ENCODE measurements at places on chromosomes 6 and 20. TPM values are rescaled to one million over a fixed set of nuclear protein-coding genes. Genes with fewer than 3 reads are reported as not detected.

The SNPH gene
- 0.13 TPM for total RNA-seq

The CEP57L1 gene
- total RNA-seq: 6.5 TPM

The PSORS1C2 gene
- not detected for total RNA-seq

The IFT52 gene
- total RNA-seq: 25.5 TPM

The MKKS gene
- 4.2 TPM for total RNA-seq

The CCND3 gene
- total RNA-seq: 79.7 TPM

The MTCH1 gene
- 254 TPM for total RNA-seq

The CRISP3 gene
- total RNA-seq: not detected

The UNC5CL gene
- 1.1 TPM for total RNA-seq

The CCDC170 gene
- 0.05 TPM for total RNA-seq

The PPP1R3G gene
- total RNA-seq: 0.03 TPM

The CTAGE9 gene
- not detected for total RNA-seq

The PPP1R16B gene
- total RNA-seq: not detected

The PXDC1 gene
- total RNA-seq: 45.3 TPM

DNA sequence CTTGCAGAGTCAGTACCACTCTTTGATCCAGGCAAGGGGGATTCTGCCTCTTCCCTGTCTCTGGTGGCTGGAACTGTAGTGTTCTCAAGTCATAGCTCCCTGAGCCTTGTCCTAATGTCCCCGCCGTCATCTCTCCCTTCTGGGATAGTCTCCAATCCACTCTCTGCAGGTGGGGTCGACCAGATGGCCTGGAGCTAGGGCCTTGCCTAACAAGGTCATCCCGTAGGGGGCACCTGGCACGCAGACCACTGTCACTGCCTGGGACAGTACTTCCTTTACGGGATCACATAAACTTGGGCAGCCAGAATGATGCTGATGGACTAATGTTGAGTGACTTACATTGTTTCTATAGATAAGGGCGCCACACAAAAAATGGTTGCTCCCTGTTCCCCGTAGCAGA, 118.9 kb upstream of the SLC22A23 start:
- no peak for DNase-seq

- DNase-seq: no peak
These were observed 181.4 kb downstream of the GMPR start for GRCh38 chr6:16419636-16420336.

DNA sequence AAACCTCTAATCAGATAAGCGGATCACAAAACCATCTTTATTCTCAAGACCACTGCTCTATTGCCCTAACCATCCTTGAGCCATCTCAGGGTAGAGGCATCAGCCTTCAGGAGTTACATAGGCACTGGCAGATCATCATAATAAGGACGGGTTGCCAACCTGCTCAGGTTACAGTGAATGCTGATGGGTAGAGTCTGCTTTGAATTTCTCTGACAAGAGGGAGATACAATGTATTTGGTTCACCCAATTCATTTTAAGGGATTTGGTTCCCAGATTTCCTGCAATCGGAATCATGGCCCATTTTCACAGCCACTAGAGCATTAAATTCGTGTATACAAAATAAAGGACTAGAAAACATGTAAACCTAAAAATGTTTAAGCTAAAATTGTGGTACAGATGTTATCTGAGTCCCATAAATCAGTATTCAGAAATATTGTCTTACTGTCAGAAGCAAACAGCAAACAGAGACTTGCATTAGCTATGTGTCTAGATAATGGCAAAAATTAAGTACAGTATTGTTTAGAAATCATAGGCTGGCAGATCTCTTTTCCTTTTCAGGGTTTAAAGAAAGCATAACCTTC, 41.9 kb upstream of the TMEM170B start:
- no peak for DNase-seq

DNA sequence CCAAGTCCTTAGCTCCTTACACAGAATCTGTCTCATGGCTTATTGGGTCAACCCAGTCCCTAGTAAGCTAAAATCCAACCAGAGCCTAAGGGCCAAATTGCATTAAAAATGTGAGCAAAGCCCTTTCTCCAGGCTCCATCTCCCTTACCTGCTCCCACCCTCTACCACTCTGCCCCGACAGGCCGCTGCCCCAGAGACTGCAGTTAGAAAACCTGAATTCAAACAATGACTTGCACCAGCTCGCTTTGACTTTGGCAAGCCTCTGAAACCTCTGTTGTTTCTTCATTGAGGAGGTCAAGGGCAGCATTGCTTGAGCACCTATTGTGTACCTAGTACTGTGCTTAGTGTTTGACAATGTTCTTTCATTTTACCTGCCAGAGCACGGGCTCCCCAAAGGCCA, 188.1 kb upstream of the PMEPA1 start:
- DNase-seq: no peak

DNA sequence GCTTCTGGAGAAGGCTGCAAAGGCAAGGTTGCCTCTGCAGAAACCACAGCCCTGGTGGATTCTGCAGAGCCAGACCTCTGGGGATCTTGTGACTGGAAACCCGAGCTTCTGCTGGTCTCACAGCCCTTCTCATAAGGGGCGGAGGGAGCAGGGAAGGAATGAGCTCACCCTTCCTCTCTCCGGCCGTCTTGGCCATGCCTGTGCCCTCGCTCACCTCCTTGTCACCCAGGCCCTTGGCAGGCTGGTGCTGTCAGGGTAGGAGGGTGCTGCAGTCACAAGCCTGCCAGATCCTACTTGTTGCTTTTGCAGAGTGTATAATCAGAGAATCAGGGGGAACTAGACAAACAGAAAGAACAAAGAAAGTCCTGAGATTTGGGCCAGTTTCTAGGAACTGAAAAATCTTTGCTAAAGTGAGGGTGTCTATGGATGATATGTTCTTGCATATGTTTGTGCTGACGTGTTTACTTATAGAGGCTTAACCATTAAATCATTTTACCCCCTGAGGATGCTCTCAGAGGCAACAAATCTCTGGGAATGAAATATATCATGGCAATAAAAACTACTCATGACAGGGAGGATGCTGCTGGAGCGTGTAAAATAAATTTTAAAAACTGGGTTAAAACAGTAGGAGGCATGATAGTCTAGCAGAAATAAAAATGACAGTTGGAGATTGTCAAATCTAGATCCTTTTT, 244.9 kb upstream of the SOX4 start:
- no peak for DNase-seq

- no peak for DNase-seq
These were observed 101.1 kb downstream of the MAP3K7 start for GRCh38 chr6:90485635-90486277.

- no peak for DNase-seq
These were observed 35.2 kb upstream of the HLA-G start for GRCh38 chr6:29792123-29793035.

DNA sequence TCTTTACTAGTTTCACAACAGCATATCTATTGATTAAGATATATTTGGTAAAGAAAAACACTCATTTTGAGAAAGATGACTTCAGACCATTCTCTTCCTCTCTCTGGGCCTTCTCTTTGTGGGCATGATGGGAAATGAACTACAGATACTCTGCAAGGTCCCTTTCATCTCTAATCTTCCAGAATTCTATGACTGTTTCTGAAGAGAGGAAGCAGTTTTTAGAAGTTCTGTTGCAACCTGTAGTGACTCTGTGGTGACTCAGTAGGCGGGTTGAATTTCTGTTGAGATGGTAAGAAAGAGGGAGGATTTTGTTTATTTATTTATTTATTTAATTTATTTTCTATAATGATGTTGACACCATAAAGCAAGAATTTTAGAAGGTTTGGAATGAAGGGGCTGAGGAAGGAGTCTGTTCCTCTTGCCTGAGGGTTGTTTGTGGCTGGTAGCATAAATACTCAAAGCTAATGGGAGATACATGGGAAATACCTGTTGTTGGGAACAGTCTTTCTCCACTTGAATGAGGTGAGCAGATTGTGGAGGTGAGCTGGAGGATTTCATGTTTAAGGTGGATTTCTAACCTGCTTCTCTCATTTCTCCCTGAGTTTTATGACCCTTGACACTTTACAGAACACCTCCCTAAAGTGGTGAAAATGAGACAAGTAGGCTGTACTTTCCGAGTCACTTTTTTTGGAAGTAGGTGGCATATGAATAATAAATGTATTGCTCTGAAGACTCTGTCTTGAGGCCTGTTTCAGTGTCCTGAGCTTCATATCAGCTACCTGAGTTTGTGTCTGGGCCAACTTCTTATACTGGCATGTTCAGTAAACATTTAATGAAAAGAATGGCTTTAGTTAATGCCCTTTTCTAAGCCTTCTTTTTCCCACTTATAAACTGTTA, 15.0 kb downstream of the ACSS2 start:
- no peak for DNase-seq

GRCh38 chr6:10272591-10272990, 142.3 kb downstream of the TFAP2A start:
- no peak for DNase-seq

DNA sequence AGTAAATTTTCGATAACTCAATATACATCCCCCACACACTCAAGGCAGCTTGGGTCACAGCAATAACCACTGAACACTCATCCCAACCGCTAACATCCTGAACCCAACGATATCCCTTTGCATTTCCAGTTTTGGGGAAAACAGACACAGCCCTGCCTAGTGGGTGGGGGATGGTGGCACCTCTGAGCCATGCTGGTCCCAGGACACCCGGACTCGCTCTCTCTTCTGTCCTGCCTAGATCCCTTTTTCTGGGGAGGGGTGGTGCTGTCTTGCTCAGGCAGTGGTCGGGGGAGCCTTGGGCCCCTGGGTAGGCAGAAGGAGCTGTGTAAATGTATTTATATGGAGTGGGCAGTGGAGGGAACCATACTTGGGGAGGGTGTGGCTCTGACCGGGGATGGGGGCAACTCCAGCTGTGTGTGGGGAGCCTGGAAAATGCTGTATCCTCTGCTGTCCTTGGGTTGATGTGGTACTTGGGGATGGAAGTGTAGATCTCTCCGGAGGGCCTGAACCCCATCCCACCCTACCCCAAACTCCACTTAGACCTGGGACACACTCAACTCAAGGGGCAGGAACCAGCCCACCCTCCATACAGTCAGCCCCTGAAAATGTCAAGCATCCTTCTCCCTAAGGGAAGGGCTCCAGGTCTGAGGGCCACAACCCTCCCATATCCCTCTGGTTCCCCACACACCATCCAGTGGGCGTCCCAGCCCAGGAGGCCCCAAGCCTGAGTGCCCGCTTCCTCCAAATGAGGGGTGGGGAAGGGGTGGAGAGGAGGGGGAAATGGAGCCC, 23.7 kb upstream of the SLC22A7 start:
- no peak for DNase-seq

DNA sequence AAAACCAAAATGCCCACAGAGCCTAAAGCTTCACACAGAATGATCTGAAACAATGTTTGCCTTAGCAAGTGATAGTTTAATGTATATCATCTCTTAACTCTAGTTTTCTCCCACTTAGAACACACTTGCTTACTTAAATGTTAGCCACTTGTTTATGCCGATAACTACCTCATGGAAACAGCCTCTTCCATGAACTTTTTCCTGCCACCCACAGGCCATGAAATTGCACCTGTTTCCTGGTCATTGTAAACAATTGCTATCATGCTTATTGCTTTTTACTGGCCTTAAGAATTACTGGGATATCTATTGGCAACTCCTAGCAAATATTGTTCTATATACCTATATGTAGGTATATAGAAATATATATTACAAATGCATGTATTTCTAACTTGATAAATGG, 231.1 kb downstream of the HDGFL1 start:
- no peak for DNase-seq

DNA sequence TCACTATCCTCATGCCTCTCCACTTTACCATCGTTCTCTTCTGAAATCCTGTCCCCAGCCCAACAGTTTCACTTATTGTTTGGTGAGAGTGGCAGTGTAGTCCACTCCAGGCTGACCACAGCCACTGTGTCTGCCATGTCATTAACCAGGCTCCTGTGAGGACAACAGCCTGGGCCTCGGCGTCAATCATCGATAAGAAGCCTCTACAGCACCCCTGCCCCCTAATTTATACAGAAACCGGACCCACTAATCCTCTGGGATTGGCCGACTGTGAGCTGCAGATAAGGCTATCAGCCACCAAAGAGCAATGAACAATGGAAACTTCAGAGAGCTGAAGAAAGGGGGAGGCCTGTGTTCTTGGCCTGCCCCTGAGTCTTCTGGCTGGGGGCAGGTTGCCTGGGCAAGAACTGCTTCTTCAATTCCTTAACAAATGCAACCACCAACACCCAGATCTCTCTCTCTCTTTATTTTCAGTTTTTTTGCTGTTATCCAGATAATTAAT, 3.4 kb downstream of the EGFL8 start:
- DNase-seq: no peak

GRCh38 chr20:45080867-45081624, 19.9 kb downstream of the KCNS1 start:
- DNase-seq: peak; percentile 76

DNA sequence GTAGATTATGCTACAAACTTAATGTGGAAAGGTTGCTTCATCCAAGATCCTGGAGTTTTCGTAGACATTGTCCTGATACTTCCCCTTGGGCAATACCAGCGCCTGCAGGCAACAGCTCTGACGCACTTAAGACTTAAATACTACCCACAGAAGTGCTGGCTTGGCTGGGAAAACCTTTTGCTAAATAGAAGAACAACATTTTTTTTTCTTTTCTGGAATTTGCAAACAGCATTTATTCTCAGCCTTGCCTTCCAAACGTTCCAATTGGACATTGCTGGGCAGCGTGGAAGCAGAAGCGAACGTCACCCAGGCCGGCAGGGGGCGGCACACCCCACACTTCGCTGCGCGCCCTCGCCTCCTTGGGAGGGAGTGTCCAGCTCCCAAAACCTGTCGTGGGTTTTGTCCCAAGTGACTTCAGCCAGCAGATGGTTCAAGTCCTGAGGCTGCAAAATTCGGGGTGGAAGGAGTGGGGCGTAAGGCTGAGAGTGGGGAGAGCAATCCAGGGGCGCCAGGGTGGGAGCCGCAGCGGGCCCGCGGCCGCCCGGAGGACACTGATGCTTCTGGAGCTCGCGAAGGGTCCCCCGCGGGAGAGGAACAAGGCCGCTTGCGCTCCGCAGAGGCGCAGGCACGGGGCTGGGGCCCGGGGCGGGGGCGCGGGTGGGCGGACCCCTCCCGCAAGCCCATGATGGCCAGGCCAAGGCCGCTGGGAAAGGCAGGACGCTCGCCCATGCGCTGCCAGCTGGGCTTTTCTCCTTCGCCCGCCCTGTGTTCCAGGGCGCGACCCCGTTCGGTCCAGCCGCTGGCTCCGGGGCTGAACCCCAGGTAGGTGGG, 60.8 kb upstream of the MAP3K4 start:
- DNase-seq: peak; percentile 34

GRCh38 chr20:10433623-10434466, at the start of gene MKKS:
MKKS (minus strand) TSS chr20:10434222; CDS start chr20:10413514, 20,708 bp downstream.
- DNase-seq: peak; percentile 91

GRCh38 chr6:160137130-160137988, 15.7 kb downstream of the SLC22A1 start:
- no peak for DNase-seq

GRCh38 chr6:33095681-33096080, 19.9 kb downstream of the HLA-DPB1 start:
- DNase-seq: no peak

- no peak for DNase-seq
These were observed 15.0 kb upstream of the CSE1L start for GRCh38 chr20:49030954-49031619.

GRCh38 chr6:54805077-54805476, 41.5 kb upstream of the FAM83B start:
- DNase-seq: no peak

DNA sequence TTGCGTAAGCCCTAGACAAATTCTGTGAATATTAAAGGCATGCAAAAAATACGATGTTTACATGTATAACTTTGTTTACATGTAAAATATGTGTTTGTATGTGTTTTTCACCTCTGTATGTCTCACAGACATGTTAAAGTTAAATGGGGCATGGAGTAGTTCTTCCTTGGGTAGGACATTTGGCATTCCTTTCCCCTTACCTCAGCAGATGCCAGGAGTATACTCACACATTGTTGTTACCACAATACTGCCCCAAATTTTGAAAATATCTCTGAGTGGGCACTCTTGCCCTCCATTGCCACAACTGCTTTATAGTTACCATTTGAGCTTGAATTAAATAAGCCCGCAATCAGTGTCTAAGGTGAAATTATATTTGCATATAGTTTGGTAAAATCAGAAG, 147.5 kb downstream of the MYO6 start:
- DNase-seq: no peak
